Omental fat pad (tissue), 4 donors: ENCODE measurements at places on chromosomes 6 and 20. TPM values are rescaled to one million over a fixed set of nuclear protein-coding genes. Genes with fewer than 3 reads are reported as not detected.

GRCh38 chr6:35948725-35949124 lies 27.8 kb upstream of the SRPK1 start:
- DNase-seq = no peak

DNA sequence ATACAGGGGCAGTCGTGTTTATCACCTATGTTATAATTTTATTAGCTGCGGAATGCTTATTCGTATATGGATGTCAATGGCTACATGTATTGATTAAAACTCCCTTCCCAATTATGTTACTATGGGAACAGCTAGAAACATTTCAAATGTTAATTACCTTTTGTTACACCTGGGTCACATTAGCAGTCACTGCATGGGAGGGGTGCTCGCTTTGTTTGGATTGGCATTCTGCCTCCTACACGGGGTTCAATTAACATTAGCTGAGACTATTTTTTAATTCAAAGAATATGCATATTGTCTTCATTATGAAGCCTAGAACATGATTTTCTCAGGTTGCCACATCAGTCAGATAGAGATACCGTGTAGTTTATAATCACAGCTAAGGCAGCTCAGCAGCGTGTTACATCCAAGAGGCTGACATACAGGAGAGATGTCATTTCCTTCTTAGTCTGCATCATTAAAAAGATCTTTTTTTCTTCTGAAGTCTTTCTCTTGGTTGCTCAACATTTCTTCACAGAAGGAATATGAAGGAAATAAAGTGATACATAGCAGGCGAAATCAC lies 76.2 kb upstream of the RPS6KA2 start:
- no peak for DNase-seq

GRCh38 chr20:62364911-62365736 lies 2.0 kb downstream of the LAMA5 start:
- DNase-seq = no peak

GRCh38 chr6:148367411-148368024 lies 24.9 kb downstream of the SASH1 start:
- DNase-seq = no peak

DNA sequence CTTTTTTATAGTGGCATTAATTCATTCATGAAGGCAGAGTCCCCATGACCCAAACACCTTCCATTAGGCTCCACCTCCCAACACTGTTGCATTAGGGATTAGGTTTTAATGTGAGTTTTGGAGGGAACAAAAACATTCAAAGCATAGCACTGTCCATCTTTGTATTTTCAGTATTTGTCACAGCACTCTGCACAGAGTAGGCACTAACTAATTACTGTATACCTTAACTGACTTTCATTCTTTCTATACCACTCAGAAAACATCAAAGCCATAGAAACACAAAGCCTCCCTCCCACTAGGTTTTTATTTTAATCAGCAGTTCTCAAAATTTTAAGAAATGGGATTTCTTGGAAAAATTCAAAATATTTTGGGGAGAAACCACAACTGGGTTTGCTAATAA lies 21.8 kb upstream of the AHI1 start:
- no peak for DNase-seq

GRCh38 chr6:7051780-7052442 lies 55.9 kb upstream of the RREB1 start:
- no peak for DNase-seq

DNA sequence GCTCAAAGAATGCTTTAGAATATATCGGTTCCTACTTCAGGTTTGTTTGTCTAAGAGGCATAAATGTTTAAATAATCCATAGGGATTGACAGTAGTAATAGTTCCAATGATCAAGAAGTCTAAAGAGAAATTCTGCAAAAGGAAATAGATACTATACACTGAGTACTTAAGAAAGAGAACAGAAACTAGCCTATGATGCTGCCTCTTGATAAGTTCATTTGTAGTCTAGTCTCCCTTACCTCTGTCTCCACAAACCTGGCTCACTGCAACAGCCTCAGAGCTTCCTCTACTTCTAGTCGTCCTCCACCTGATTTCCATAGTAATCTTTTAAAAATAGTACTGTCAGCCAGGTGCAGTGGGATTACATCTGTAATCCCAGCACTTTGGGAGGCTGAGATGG lies 511.8 kb downstream of the LMBRD1 start:
- DNase-seq = no peak

The LTA gene
- total RNA-seq = not detected

The PBOV1 gene
- not detected for total RNA-seq

GRCh38 chr6:105881608-105882007 lies 204.5 kb upstream of the PRDM1 start:
- DNase-seq = no peak

The BMP2 gene
- total RNA-seq = 23.5 TPM

The NOX3 gene
- not detected for total RNA-seq

The NAPB gene
- total RNA-seq = 14.8 TPM

GRCh38 chr6:109222848-109223247 lies 127.5 kb downstream of the CEP57L1 start:
- DNase-seq = no peak

The MAS1 gene
- total RNA-seq = not detected

- DNase-seq = no peak
Measured at GRCh38 chr6:68638230-68638900, 3.3 kb downstream of the ADGRB3 start.

DNA sequence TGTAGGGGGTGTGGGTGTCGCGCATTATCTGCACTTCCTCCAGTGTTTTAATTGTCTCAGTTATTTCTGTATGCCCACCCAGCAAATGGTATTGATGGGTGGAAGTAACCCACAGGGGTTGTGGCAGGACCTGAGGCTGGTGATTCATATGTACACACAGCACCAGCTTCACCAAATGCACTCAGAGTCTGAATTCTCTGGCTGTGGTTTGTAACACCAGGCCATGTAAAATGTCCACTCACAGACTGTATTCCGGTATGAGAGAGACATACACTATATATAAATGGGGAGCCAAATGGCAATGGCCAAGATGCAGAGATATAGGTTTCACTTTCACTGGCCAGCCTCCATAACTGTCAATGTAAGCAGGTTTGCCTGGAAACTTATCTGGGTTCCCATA lies 76.3 kb upstream of the FBXL4 start:
- no peak for DNase-seq

GRCh38 chr6:47603995-47604394 lies 94.4 kb upstream of the ADGRF4 start:
- DNase-seq = no peak

The HLA-DPA1 gene
- 133 TPM for total RNA-seq

The TPD52L2 gene
- 107 TPM for total RNA-seq

DNA sequence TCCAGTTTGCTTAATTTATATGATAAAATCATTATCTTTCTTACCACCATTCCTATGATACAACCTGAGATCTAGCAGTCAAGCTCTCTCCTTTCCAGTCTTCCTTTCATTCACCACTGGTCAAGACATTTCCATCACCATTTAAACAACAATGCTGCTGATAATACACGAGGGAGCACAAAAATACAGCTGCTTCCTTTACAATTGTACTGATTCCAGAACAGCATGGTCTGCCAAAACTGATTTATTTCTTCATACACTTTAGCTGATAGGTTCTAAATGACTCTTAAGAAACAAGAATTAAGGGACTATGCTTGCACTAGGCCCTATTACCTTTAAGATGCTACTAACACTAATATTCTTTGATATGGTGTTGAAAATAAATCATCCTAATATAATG lies 65.0 kb downstream of the EPM2A start:
- DNase-seq = no peak

The LKAAEAR1 gene
- total RNA-seq = not detected

DNA sequence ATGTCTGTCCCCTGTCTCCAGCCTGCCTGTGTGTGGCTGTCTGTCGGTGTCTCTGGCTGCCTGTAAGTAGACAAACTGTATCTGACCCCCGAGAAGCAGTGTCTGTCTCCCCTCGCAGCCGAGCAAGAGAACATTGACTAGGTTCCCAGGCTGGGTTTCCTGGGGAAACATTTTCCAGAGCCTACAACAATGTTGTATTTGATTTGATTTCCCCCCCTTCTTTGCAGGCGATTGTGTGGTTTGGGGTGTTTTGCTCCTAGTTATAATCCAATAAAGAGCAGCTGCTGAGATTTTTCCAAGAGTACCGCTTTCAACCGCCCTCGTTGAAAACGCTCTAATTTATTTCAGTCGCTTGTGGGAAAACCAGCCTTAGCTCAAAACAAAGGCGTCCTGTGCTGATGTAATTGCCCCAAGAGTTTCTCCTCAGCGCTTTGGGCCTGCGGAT lies 92.6 kb downstream of the CDC5L start:
- no peak for DNase-seq

The ABCC10 gene
- total RNA-seq = 11.5 TPM

The C6orf58 gene
- total RNA-seq = not detected

- DNase-seq = no peak
Measured at GRCh38 chr20:46157625-46158024, 39.5 kb downstream of the CD40 start.

GRCh38 chr6:71127374-71127773 lies 161.2 kb upstream of the OGFRL1 start:
- no peak for DNase-seq

GRCh38 chr6:110626442-110626841 lies 150.0 kb upstream of the SLC22A16 start:
- DNase-seq = no peak

DNA sequence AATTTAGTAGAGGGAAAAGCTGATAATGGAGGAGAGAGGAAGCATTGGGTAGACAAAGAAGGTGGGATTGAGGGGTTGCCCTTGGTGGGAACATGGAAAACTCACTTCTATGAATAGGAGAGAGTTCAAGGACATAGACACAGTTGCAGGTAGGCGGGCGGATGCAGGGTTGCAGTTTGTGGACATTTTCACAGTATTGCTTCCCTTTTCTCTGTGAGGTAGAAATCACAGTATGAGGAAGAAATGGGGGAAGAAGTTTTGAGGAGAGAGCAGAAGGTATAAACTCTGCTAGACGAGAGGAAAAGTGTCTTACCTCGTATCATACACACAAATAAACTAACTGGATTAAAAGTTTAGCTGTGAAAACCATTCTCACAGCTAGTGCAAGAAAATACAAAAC lies 200.7 kb upstream of the ECI2 start:
- DNase-seq = no peak

GRCh38 chr6:143146186-143146851 lies 85.6 kb downstream of the AIG1 start:
- DNase-seq = no peak

The HS3ST5 gene
- not detected for total RNA-seq

DNA sequence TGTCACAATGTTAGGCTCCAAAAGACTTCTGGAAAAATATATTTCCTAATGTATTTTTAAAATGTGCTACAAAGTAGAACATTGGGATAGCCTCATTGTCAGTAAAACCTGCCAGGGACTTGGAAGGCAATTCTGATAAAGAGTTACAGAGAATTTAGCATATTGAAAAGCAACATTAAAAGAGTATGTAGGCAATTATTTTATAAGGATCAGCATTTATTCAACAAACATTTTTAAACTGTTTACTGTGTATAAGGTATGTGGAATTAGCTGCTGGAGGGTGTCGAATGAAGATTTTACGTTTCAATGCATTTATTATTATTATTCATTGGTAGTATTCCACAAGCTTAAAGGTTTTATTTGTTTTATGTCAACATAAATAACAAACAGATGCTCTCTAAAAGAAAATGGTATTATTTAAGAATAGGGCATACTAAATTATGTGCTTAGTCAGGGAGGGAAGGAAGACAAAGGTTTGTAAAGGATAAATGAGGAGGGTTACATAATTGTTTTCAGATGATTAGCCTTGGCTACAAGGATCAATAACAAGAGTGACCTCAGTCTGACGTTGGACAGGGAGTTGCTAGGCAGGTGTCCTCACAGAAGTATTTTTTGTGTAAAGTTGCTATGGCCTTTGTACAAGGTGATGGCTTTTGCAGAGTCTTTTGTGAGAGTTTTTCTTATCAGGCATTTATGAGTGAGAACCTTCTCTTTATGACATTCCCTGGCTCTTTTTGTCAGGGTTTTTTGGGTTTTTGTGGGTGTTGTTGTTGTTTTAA lies 313.4 kb upstream of the PLCB4 start:
- DNase-seq = no peak

GRCh38 chr6:40492187-40492586 lies 95.0 kb downstream of the LRFN2 start:
- no peak for DNase-seq

The C6orf120 gene
- total RNA-seq = 41.3 TPM

The ADGRB3 gene
- 0.84 TPM for total RNA-seq

The RPS6KA2 gene
- 52.1 TPM for total RNA-seq

DNA sequence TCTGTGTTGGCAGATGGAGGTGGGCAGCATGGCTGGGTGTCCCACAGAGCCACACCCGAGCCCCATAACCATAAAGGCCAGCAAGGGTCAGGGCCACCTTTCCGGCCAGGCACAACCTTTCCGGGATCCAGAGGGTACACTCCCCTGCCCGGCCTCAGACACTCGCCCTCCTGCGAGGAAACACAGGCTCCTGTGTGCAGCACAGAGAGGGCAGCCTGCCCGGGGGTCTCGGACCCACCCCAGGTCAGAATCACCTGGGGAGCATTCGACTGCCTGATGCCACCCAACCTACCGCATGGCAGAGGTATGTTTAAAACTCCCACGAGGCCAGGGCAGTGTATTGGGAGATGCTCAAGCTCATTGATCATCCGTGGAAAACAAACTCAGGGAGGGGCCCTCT lies 260.3 kb downstream of the TAF4 start:
- no peak for DNase-seq

GRCh38 chr6:38498085-38498484 lies 141.6 kb downstream of the BTBD9 start:
- no peak for DNase-seq

The SIRPD gene
- 1.1 TPM for total RNA-seq

The EYS gene
- 0.25 TPM for total RNA-seq

DNA sequence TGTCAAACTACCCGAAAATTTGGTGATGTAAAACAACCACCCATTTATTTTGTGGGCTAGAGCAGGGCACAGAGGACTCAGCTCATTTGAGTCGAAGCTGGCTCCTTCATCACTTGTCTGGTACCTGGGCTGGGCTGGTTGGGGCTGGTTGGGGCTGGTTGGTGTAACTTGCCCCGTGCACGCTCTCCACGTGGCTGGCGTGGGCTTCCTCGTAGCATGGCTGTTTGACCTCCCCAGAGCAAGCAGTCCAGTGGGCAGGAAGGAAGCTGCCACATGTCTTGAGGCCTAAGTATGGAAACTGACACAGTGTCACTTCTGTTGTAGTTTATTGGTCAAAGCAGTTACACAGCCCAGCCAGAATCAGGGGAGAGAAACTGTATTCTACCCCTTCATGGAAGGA lies 27.1 kb downstream of the BCAS4 start:
- DNase-seq = no peak

The PRSS35 gene
- not detected for total RNA-seq

The SPATA25 gene
- total RNA-seq = 1.8 TPM

GRCh38 chr6:139109558-139109957 lies 25.3 kb upstream of the HECA start:
- DNase-seq = no peak

The KIF6 gene
- total RNA-seq = 0.19 TPM

The PROKR2 gene
- not detected for total RNA-seq

GRCh38 chr6:164130151-164130550 lies 715.6 kb downstream of the QKI start:
- DNase-seq = no peak

The HSD17B8 gene
- total RNA-seq = 6.9 TPM

The PRDM13 gene
- not detected for total RNA-seq

GRCh38 chr6:45822873-45823272 lies 192.8 kb downstream of the CLIC5 start:
- no peak for DNase-seq

GRCh38 chr20:34562641-34563040 lies 4.1 kb downstream of the MAP1LC3A start:
- no peak for DNase-seq

GRCh38 chr6:66913657-66914056 lies 1206.6 kb upstream of the EYS start:
- no peak for DNase-seq

The TTK gene
- not detected for total RNA-seq

The PTPN1 gene
- 22.2 TPM for total RNA-seq

- no peak for DNase-seq
Measured at GRCh38 chr20:34537651-34538050, 20.9 kb upstream of the MAP1LC3A start.
